ENCODE measurements at places on chromosomes 2 and 18.

- no peak for DNase-seq
Observed at GRCh38 chr2:157822993-157823392, 53.1 kb downstream of the ACVR1 start.

GRCh38 chr18:49521216-49521835 lies 34.3 kb upstream of the C18orf32 start:
- DNase-seq, result no peak

- no peak for DNase-seq
Observed at GRCh38 chr2:25227576-25227975, 59.2 kb upstream of the POMC start.

DNA sequence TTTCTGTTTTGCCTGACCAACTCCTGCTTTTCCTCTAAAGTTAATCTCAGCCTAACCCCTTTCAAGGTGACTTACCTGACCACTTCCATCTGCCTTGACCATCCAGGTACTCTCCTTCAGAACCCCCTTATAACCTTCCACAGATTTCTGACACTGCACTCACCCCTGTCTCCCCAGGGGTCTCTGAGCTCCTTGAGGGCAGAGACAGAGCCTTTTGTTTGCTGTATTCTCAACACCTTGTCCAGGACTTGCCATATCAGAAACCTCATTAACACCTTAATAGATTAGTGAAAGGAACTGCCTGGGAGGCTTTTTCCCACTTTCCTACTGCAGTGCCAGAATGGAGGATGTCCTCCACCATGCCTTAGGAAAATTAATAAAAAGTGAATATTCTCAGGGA lies 119.7 kb upstream of the SERPINE2 start:
- no peak for DNase-seq

DNA sequence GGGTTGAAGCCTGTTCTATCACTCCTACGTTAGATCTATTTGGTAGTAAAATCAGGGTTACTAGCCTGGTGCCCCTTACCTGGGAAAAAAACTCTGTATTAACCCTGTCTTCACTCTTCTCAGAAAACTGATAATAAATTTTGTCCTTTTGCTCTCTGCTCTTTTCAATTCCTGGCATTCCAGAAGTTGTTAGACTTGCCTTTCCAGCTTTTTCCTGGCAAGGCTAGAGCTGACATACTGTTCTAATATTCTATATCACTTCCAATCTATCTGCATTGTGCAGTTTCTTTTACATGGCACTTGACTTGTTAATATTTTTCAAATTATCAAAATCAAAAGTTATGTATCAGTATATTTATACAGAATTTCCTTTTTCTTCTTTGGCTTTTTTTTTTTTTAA lies 162.2 kb downstream of the FIGN start:
- DNase-seq, result no peak

- DNase-seq, result no peak
Observed at GRCh38 chr2:3146772-3147650, 230.6 kb downstream of the EIPR1 start.

DNA sequence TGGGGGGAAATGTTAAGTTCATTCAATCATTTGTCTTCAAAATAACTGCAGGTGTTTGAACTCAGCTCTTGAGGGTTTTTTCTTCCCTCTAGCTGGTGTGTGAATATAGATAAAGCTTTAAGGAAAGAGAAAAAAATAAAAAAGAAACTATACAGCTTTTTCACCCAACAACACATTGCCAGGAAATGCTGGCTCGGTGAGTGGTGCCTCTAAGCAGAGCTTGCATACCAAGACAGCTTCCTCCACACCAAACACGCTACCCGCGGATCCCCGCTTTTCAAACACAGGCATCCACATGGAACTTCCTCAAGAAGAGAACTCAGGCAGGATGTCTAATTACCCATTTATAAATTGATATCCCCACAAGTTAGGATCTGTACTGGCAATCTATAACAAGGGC lies 69.8 kb upstream of the TANK start:
- DNase-seq, result no peak

DNA sequence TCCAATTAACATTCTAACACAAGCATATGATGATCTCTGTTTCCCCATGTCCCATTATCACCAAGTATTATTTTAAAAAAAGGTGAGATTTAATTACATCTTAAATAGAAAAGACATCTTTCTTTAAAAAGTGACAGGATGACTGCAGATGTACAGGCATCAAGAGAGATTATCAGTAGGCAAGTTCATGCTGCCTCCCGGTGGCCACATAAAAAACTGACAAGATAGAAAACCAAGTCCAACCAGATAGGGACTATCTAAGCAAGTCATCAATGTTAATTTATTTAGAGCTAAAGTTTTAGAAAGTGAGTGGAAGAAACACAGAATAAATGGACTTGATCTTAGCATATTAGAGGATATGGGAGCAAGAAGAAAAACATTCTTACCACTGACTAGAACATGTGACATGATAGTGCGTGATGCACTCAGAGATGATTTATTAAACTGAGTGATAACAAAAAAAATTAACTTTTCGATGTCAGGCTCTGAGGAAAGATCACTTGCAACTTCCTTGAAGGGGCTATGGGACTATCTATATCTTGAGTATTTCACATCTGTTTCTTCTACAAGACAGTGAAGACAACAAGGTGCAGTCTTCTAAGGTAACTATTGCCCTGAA lies 5.4 kb upstream of the TDRD15 start:
- no peak for DNase-seq

DNA sequence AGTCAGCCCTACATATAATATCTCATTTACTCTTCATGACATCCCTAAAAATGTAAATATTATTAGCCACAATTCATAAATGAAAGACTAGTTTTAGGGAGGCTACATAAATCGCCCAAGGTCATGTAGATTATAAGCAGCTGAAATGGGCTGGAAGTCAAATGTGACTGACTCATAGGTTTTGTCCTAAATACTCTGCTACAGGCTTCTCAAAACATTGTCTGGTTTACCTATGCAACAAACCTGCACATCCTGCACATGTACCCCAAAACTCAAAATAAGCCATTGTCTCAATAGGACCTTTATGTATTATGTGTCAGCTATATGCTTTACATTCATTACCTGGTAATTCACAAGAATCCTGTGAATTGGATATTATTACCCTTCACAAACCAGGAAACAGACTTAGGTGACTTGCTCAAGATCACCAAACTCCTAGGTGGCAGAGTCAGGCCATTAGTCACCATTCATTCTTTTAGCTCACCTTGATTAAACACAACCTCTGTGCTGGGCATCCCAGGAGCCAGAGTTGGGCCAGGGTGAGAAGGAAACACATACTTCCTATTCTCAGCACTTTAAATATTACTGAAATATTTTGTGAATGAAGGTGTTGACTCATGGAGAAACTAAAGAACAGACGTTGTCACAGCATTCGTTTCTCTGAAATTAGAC lies 69.4 kb upstream of the CPO start:
- DNase-seq, result no peak

DNA sequence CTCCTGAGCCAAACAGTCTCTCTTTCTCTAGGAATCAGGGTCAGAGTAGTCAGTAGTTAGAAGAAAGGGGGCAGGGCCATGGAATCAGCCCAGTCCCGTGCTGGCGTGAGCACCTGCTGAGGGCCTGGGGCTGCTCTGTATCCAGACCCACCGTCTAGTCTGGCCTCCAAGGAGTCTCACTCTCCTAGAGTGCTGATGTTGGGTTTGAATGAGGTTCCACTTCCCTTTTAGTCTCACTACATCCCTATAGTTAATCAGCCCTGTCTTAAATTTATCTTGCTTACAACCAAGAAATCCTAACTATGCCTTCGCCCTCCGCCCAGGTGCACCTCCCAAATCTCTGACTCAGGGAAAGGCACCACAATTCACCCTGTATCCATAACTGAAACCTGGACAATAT lies 13.4 kb upstream of the KCTD1 start:
- no peak for DNase-seq

- no peak for DNase-seq
Observed at GRCh38 chr2:96522304-96523203, 14.0 kb upstream of the ARID5A start.

- no peak for DNase-seq
Observed at GRCh38 chr2:238100821-238101771, 956 bp downstream of the ESPNL start.

GRCh38 chr18:27556741-27557140 lies 371.6 kb upstream of the CHST9 start:
- no peak for DNase-seq

DNA sequence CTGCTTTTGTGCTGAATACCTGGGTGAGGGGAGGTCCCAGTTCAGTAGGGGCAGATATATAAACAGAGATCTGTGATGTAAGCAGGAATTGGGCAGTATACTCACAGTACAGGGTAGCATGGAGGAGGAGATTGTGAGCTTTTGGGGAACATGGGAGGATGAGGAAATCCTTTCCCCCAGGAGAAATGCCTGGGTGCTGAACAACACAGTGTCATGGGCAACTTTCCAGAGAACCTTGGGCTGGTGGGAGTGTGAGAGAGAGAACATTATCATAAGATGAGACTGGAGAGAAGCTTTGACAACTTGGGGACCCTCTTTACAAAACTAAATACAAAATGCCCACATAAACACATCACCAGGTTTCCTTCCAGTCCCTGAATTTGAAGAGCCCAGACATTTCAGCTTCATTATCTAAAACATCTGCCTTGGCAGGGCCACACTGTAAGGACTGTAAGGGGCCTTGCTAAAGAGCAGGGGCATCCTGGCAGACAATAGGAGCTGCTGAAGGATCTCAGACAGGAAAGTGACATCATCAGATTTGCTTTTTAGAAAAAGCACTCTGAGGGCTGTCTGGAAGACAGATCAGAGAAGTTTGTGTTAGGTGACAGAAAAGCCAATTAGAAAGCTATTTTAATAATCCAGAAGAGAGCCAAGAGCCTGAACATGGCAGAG lies 303.1 kb upstream of the FBXO11 start:
- no peak for DNase-seq

GRCh38 chr2:168920504-168921157 lies 19.5 kb downstream of the G6PC2 start:
- no peak for DNase-seq

- no peak for DNase-seq
Observed at GRCh38 chr18:49856496-49856895, 43.2 kb upstream of the ACAA2 start.

All from esophagus squamous epithelium (tissue), 5 donors.